ENCODE measurements at places on chromosomes 5 and 9.
A peak's percentile ranks its signal among the peaks of the same experiment; 100 is the strongest.

DNA sequence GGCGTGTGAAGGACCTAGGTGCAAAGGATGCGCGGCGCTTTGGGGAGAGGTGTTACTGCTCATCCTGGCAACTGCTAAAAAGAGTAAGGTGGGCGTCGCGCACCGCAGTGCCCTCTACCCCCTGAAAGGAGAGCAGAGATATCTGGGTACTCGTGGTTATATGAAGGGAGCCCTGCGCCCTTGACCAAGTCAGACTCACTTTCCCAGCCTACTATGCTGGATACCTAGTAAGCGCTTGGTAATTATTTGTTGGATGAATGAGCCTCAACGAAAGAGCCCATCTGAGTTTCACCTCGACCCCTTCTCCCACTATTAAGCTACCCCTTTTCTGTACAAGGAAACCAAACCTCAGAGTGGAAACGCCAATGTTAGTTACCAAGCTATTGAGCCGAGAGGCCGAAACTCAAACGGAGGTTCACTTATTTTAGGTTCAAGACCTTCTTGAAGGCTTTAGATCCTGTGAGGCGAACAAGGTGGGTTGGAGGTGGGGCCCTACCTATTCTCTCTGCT lies 8.0 kb downstream of the LHX6 start:
- DNase-seq: no peak

DNA sequence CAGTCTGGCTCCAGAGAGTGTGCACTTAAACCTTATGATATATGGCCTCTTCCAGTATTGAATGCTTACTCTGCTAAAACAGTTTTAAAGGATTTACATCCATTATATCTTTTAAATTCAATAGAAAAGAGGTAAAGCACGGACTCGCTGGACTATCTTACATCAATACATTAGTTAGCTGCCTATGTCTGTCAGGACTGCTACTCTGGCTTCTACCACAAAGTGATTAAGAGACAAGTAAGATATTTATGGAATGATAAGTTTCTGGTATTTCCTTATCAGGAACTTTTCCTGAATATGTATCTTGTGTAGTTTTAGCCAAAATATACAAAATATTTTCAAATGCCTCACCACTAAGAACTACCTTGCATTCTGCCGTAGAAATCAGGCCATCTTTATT lies 295.1 kb downstream of the ISL1 start:
- no peak for DNase-seq

DNA sequence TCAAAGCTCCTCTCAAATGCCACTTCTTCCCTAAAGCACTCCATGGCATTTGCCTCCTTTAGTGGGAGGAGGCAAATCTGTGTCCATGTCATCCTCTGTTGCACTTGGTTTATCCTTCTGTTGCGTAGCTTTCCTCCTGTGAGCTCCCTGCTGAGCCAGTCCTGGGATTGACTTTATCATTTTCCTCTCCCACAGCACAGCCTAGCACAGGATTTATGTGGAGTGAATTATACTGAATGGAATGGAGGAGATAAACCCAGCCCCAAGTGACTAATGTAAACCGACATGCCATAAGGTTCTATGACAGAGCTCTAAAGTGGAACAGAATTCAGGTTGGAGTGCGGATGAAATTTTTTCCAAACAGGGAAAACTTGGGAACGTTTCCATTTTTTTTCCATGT lies 26.4 kb upstream of the TOMM5 start:
- DNase-seq: peak; percentile 53

DNA sequence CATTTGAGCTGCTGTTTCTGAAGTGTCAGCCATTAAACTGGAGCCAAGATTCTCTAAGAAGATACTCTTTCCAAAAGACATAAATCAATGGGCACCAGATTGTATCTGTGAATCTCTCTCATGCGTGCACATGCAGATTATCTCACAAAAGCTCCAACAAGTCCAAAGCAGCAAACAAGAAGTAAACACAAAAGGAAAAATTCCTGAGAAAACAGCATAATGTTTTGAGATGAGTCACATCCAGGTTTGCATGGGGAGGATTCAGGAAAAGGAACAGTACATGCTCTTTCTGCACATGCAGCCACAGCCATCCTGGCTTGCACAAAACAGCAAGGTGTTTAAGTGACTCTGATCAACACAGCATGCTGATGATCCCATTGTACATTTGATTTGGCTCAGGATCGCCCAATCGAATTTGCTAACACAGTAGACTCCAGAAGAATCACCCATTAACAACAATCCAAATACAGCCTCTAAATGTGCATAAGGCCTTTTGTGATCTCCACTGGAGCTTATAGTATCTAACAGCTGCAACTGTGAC lies 143.1 kb downstream of the ELAVL2 start:
- no peak for DNase-seq
